Epithelial cell of esophagus (primary cell): ENCODE measurements at places on chromosomes 1 and 21.

- no peak for DNase-seq
Observed at GRCh38 chr1:22207511-22208267, 64.8 kb upstream of the WNT4 start.

GRCh38 chr1:47918257-47918867, 78.8 kb downstream of the TRABD2B start:
- no peak for DNase-seq

DNA sequence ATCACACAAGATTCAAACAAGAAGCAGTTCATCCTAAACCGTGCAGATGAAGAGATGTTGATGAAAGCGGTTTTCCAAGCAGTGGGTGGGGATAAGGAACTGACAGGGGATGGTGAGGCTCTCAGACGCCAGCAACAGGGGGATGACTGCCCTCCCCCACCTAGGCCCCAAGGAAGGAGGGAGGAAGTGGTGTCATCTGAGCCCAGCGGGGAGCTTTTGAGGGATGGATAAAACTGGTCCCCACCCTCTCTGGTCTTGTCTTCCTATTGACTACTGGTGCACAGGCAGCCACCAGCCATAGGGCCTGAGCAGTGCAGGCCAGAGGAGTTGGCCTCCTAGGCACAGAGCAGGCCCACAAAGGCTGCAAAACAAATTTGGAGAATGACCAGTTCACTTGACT, 175.5 kb downstream of the HUNK start:
- DNase-seq: no peak

DNA sequence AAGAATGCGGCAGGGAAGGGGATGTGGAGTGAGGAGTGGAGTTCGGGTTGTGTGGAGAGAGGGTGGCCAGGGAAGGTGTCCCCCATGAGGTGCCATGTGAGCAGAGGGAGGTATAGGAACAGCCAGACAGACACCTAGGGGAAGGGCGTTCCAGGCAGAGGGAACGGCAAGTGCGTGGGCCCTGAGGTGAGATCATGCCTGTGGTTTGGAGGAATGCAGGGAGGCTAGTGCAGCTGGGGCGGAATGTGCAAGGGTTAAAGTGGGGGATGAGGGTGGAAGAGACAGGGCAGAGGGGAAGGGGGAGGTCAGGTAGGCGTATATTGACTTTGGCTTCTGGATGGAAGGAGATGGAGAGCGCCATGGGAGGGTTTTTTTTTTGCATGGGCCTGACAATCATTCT, 31.6 kb upstream of the PADI6 start:
- DNase-seq: peak; percentile 76

DNA sequence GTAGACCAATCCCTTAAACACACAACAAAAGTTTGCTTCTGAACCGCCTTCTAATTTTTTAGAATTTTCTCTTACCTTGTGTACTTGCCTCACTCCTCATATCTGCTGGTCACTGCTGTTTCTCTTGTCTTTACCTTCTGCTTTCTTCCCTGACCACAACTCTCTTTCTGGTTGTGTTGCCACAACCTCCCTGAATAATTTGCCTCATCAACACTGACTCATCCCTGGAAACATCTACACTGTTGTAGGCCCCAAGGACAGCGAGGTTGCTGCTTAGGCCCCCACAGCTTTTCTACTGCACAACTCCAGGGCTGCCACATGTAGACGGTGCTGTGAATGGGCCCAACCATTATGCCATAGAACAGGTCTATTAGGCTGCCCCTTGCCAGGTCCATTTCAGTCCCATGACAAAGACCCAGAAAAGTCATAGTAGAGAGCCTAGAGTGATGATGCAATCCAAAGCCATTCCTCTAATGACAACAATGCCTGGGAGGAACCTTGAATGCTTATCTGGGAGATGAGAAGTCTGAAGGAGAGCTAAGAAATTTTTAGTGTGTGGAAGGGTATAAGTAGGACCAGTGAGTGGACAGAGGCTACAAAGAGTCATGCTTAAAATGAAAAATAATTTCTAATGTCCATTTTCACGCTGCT, 36.6 kb upstream of the LCE5A start:
- peak; percentile 58 for DNase-seq

GRCh38 chr1:119068427-119068826, 72.0 kb downstream of the WARS2 start:
- no peak for DNase-seq
